Stimulated activated CD8-positive, alpha-beta memory T cell treated with anti-CD3 and anti-CD28 coated beads, Interleukin-7, amount 100 ng/mL, for 48 hours (primary cell): ENCODE measurements at places on chromosomes 2 and 18.

DNA sequence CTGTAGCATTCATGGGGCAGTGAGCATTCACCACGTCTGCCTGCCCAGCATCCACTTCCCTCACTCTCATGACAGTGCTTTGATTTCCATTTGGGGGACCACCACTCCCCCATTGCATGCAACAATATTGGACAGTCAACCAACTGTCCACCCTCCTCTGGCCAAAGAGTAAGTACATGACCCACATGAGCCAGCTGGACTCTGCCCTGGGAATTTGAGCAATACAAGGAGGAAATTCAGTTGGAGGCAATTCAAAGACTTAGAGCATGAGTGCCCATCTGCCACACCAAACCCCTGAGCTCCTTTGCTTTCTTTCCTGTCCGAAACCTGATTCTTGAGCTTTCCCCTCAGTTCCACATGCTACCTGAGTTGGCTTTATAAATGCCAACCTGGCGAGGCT is 41.7 kb upstream of the PNO1 start:
- no peak for DNase-seq

GRCh38 chr18:48355276-48356115 is 53.7 kb downstream of the ZBTB7C start:
- DNase-seq = no peak

DNA sequence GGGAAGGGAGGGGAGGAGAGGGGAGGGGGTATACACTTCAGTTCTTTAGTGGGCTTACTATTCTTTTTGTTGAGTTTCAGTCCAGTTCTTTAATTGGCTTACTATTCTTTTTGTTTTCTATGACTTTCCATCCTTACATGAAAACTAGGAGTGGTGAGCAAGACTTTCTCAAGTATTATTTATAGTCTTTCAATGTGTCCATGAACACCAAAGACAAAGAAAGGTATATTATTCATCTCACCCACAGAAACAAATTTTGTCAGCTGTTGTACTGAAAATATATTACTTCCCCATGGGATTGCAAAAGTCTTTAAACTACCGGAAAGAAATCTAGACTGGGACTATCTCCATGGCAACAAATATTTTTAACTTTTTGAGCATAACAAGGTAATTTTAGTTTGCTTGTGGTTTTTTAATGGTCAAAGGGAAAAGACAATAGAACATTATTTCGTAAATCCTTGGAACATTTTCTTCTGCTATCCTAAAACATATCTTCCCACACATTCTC is 17.6 kb downstream of the ADAM17 start:
- DNase-seq = no peak

- no peak for DNase-seq
Measured at GRCh38 chr18:31199190-31199769, 36.6 kb upstream of the DSC1 start.

GRCh38 chr2:96114903-96115581 is 1.3 kb downstream of the ADRA2B start:
- DNase-seq = no peak

DNA sequence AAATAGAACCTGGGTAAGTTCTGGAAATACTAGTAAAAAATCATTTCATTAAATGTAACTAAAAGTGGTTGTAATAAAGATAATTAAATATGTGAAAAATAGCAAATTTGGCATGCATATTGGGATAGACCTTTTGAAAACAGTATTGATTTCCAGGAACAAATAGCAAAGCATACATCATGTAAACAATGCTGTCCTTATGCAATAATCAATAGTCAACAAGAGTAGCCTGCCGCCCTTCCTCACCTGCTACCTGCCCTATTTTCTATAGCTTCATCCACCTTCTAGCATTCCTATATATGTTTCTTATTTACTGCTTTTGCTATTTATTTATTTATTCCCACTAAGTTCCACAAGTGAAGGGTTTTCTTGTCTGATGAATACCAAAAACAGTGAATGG is 35.1 kb upstream of the KYNU start:
- no peak for DNase-seq

- no peak for DNase-seq
Measured at GRCh38 chr2:193581807-193582206, 1387.1 kb upstream of the TMEFF2 start.

GRCh38 chr2:154457286-154457685 is 241.2 kb upstream of the KCNJ3 start:
- no peak for DNase-seq

GRCh38 chr18:57841568-57841967 is 38.5 kb upstream of the ATP8B1 start:
- no peak for DNase-seq

GRCh38 chr18:63017076-63017475 is 301.7 kb downstream of the PHLPP1 start:
- DNase-seq = no peak

DNA sequence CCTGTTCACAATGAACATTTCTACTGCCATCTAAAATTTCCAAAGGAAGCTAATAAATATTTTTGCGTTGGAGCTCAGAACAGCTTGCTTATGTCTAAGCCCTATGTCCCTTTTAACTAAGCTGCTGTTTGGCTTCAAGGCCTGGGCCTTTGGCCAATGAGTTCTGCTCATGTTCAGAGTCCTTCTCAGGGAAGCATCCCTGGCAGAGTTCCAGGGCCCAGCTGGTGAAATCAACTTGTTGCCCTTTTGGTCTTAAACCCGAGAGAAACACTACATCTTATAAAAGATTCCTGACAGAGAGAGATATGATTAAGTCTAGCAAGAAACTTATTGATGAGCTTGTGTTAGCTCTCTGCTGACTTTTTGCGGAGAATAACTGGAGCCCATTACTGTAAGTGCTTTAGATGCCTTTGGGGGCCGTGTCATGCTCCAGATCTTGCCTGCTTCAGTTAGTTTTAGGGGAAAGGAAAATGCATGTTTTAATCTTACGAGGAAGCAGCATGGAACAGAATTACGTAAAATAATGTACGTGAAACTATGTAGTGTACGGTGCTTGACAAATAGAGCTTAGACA is 102.5 kb upstream of the NOSTRIN start:
- DNase-seq = no peak

DNA sequence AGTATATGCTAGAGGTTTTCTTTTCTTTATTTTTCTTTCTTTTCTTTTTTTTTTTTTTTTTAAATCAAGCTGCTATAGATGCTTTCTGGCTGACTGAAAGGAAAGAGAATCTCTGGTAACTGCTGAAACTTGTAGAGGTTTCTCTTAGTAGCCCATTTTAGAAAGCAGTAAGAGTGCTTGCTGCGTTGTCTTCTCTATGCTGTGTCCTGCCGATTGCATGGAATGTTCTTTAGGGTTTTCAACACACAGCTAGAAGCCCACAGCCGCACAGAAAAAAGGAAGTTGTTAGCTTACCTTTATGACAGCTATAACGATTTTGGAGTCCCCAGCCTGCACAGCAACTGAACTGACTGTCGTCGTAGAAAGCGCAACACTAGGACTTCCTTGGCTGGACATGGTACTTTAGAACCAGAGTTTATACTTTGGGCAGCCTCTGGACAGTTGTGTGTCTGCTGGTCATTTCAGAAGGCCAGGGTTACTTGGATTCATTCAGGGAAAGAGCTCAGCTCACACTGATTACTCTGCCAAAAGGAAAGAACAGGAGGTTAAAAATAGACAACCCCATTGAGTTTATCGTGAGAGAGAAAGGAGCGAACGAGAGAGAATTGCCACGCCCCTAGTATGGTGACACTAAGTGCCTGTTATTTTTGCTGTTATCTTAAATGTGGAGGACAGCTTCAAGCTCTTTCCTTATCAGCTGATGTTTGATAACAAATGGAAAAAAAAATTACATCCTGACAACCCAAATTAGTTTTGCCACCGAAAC is at the start of gene CCDC141:
Gene CCDC141, minus strand, starts transcription at position 592 of the 766 bp plus-strand sequence. Its CDS starts 196 bp downstream, at position 396.
- no peak for DNase-seq

DNA sequence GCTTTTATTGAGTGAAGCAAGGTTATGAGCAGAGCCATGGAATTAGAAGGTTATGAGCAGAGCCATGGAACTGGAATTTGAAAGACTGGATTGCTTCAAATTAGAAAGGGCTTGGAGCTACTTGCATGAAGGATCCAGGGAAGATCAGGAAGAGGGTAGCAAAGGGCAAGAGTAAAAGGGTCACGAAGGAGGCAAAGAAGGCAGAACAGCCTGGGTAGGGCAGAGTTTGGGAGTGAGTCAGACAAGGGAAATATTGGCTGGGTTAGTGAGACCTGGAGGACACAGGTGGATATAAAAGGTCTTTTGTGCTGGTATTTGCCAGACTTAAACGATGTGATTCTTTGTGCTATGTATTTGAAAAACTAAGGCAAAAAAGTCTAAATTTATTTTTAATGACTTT is 65.0 kb downstream of the SEMA4F start:
- DNase-seq = no peak

DNA sequence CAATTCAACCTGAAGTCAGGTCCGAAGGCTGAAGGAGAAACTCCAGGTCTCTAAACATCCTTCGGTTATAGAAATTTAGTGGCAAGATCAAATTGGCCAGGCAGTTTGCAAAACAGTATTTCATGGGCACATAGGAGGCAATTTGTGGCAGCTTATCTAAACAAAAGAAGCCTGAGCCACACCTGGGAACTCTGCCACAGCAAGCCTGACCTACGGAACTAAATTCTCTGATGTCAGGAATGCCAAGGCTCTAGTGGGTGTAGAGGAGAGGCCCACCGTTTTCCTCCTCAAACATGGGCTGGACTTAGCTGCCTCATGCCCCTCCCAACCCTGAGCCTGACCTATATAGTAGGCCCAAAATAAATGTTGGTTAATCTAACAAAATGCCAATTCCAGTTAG is 16.0 kb downstream of the SATB2 start:
- DNase-seq = no peak

DNA sequence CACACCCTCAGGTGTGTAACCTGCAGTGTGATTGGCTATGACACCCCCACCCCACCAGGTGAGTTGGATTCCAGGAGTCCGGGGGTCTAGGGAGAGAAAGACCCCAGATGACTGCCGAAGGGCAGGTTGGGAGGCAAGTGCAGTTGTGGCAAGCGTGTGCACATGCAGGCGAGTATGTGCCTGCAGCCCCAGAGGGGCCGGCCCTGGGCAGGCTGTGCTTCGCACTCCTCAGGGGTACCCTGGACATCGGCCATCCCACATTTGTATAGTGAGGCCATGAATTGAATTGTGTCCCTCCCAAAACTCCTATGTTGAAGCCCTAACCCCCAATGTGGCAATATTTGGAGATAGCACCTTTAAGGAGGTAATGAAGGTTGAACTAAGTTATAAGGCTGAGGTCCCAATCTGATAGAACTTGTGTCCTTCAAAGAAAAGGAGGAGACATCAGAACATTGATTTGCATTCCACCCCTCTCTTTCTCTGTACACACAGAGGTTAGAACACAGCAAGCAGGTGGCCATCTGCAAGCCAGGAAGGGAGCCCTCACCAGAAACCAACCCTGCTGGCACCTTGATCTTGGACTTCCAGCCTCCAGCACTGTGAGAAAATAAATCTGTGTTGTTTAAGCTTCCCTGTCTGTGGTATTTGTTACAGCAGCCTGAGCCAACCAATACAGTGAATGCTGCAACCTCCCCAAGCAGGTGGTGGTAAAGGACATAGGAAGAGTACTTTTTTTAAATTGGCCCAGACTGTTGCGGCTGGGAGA is 241.8 kb downstream of the TFCP2L1 start:
- no peak for DNase-seq

- DNase-seq = no peak
Measured at GRCh38 chr18:46660957-46661749, 4.1 kb upstream of the LOXHD1 start.

GRCh38 chr2:24730481-24730880 is 62.7 kb downstream of the PTRHD1 start:
- no peak for DNase-seq

GRCh38 chr2:8028981-8029380 is 652.9 kb upstream of the ID2 start:
- no peak for DNase-seq

- DNase-seq = no peak
Measured at GRCh38 chr18:53567929-53568574, 656.4 kb downstream of the MBD2 start.

DNA sequence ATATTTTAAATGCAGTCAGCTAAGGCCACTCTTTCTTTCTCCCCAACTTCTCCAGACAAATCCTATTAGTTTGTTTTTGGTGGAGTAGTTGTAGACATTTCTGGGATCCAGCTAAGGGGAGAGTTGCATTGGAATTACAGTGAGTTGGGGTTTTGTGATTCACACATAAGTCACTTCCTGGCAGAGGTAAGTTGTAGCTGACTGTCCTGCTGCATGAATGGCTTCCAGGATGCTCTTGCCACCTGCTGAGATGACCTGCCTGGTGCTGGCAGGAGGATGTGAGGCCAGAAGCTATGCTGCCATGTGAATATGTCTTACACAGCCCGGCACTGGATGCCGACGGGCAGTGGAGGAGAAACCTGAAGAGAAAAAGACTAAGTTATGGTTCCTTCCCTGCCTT is 243.7 kb downstream of the TDRD15 start:
- no peak for DNase-seq
